ENCODE measurements at places on chromosomes 4 and X.

DNA sequence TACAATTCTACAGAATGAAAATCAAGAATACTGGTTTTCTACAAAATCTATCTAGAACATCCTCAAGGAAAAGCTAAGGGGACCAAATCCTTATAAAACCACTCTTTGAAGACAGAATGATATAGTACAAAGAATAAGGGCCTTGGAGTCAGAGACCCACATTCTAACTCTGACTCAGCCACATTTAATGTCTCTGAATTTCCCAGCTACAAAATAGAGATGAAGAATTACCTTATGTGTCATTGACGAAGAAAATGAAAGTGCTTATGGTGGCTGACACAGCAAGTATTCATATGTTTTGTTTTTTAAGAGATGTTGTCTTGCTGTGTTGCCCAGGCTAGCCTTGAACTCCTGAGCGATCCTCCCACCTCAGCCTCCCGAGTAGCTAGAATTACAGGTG lies 35.9 kb upstream of the CXorf38 start:
- DNase-seq: no peak

GRCh38 chr4:73508651-73509050 lies 27.1 kb downstream of the AFM start:
- no peak for DNase-seq

- DNase-seq: peak; percentile 53
Observed at GRCh38 chrX:101417981-101418841, 10.2 kb downstream of the HNRNPH2 start.

GRCh38 chr4:64876021-64876420 lies 466.8 kb upstream of the TECRL start:
- DNase-seq: no peak

GRCh38 chr4:7295911-7296660 lies 103.7 kb downstream of the SORCS2 start:
- DNase-seq: no peak

- no peak for DNase-seq
Observed at GRCh38 chr4:24573582-24573981, 10.8 kb downstream of the DHX15 start.

DNA sequence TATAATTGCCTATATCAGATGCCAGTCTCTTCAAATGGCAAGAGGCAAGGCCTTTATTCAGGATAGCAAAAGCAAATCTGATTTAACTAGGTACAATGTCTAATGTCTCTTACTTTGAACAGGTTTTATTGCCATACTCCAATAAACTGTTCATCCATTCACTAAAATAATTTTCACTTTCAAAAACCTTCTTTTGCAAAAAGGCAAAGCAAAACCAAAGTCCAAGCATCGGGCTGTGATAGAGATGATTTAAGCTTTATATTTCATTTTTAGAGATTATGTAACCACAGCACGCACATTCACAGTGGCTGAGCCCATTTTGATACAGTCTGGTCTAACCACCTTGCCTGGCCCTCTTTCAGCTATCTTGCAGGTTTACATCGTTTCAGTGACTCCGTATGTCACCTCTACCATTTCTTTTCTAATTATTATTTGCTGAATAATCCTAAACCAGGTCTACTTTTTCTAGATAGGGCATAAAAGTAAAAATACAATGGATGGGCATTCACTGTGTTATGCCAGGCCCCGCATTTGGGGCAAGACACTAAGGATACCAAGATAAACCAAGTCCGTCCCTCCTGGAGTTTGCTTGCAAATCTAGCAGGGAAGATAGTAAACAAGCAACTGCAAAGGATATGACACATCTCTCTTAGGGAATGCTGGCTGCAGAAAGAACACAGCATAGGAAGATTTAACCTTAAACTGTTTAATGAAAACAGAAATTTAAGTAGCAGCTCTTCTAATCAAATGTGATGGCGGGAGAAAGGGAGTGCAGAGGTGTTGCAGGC lies 1.8 kb downstream of the CASP3 start:
- no peak for DNase-seq

DNA sequence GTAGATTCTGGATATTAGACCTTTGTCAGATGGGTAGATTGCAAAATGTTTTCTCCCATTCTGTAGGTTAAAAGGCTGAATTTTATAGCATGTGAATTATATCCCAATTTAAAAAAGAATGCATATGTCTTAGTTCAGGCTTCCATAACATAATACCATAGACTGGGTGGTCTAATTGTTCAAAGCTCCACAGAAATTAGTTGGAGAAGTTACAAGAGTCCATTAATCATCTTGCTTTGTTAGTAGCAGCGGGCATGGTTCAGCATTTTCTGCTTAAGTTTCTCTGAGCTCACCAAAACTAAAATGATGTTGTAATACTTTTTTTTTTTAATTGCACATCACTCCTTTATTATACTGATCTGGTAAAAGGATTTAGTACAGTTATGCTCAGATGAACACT lies 1.8 kb downstream of the PGAM4 start:
- DNase-seq: no peak

- DNase-seq: no peak
Observed at GRCh38 chr4:11590132-11590531, 161.4 kb upstream of the HS3ST1 start.

- no peak for DNase-seq
Observed at GRCh38 chr4:76892001-76892400, 5.9 kb downstream of the SOWAHB start.

DNA sequence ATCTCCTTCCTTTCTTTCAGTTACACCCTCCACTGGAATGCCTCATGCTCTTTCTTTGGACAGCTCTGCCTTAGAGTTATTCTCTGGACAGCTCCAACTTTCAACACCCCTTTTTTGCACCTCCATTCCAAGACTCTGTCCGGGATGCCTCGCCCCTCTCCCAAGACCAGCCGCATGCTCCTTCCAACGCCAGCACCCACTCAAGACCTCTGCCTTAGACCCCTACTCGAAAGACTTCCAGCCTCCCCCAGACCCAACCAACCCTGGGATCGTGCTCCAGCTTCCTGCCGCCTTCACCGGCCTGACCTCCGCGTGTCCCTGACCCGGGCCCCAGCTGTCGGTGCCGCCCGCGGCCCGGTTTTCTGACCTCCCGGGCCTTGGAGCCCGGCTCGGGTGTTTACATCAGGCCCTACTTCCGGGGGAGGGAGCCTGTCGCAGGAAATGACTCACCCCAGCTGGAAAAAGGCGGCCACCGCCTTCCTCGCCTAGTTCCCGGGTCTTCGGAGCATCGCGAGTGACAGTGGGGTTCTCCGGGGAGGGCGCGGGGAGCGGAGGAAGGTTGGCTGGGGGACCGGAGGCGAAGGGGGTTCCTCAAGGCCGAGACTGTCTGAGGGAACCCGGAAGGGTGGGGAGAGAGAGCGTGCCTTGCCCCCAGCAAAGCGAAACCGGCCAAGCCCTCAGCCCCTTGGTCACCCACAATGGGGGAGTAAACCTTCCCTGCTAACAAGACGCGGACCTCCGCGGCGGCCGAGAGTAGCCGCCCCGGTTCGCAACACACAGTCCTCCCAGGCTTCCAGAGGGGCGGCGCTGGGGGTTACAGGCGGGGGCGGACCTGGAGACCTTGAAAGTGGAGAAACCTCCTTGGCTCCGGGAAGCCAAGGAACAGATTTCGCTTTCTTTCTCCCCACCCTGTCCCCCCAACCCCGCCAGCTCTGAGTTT lies at the start of gene WDR45:
TSS of gene WDR45 (minus strand) at position 399 of the 940 bp plus-strand sequence. CDS start 1,792 bp downstream, outside the sequence.
- peak; percentile 80 for DNase-seq

DNA sequence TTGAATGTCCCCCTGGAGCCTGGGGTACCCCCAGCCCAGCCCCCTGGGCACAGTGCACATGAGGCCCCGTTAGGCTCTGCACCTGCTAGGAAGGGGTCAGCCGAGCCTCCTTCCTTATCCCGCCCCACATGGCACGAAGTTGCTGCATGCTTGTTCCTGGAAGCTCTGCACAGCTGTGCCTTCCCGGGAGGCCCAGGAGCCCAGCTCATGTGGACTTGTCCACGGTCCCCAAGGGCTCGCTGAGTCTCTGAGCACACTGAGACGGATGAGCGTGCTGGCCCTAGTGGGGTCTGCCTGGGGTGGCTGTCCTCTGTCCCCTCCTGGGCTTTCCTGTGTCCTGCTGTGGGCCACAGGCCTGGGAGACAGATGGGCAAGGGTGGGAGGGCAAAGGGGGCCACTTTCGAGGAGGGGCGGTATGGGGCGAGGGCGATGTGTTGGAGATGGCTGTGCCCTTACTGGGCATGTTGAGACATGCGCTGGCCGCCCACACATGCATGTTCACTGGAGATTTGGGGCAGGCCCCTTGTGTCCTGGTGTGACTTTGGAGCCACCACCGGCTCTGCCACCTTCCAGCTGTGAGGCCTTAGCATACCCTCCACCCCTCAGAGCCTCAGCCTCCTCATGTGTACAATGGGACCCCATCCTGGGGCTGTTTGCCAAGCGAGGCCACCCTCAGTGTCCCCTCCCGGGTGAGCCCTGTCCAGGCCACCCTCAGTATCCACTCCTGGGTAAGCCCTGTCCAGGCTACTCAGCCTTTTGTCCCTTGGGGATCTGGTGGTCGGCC lies 237.6 kb downstream of the AFAP1 start:
- no peak for DNase-seq

GRCh38 chr4:94262163-94263016 lies 54.7 kb downstream of the SMARCAD1 start:
- DNase-seq: no peak

GRCh38 chrX:7110821-7111276 lies 36.7 kb upstream of the STS start:
- no peak for DNase-seq

DNA sequence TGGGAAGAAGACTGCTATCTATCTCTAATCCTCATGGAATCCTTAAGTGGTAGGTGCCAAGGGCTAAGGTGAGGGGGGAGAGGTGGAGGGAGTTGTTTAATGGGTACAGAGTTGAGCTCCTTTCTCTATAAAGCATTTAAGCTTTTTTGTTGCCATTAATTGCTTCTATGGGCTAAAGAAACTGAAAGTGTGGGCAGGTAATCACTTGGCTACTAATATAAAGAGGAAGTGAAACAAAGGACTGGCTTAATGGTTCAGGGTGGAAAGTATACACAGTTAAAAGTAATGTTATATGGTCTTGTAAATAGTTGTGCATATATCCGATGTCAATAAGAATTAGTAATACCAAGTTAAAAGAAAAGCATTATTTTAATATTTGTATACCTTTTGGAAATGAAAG lies 83.9 kb downstream of the POLA1 start:
- DNase-seq: no peak

GRCh38 chrX:45822124-45822523 lies 621.4 kb upstream of the DIPK2B start:
- no peak for DNase-seq

DNA sequence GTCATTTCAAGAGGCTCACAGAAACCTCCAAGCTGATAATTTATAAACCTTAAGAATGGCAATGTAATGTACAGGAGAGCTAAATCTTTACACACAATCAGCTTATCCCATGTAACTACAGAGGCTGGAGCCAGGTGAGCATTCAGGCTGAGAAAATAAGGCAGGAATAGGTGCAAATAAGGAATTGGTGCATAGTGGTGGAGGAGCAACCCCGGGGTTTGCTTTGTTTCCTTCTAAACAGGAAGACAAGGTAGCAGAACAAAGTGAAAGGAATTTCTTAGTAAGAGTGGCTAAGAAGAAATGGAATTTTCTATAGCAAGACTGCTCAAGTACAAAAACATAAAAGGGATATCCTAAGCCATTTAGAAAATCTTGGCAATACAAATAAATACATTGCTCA lies 82.4 kb downstream of the NR3C2 start:
- DNase-seq: no peak

DNA sequence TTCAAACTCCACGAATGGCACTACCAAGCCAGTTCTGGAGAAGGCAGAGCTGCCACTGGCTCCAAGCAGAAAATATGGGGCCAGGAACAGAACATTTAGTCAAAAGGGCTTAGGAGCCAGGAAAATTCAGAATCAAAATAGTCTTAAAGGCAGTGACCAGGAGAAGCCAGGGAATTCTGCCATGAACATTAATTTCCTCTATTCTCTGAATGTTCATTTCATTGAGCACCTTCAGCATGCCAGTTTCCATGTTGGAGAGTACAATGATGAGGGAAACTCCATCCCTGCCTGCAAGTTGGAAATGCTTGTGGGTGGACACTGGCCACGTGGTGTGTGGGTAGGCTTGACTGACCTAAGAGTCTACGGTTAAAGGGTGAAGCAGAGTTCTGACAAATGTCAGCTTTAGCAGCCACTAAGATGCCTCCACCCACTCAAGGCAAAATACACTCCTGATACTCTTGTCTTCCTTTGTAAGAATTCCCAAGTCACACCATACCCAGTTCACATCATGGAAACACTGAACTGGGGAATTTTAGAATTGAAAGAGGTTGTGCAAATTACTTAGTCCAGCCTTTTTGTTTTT lies 190.1 kb upstream of the C1QTNF7 start:
- no peak for DNase-seq

GRCh38 chr4:71604785-71605184 lies 179.1 kb downstream of the GC start:
- DNase-seq: no peak

Data from CD4-positive, alpha-beta T cell treated with Interleukin-21 for 1 hour (primary cell).